ENCODE measurements at places on chromosomes 13 and 19.

DNA sequence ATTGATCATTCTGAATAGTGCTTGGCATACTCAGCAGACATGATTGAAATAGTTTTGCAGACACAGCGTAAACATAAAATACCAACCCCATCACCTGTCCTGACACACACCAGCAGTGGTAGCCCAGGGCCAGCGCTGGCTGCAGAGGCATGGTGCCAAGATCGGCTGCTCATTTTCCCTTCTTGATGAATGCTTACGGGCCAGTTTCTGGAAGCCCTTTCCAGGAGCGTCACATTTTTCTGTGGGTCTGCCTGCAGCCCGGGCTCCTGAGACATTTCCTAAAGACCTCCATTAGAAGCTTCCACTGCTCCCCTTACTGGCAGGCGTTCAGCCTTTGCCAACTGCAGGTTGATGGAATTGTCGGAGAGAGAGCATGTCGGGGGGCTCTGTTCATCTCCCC, 48.6 kb downstream of the CHST8 start:
- DNase-seq, result peak; percentile 17

DNA sequence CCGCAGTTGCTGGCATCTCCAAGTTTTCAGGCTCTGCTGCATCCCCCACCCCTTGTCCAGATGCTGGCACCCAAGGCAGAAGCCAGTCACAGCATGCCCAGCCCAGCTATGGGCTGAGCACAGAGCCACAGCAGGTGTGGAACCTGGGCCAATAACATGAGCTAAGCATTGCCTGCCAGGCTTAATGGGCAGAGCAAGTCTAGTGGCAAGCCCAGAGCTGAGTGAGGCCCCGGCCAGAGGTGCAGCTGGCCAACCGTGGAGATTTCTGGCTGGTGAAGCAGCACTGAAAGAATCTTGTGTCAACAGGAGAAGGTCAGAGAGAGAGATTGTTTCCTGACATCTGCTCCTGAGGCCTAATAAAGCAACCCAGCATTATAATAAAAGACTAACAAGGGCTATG, 111.0 kb downstream of the B3GLCT start:
- peak; percentile 91 for DNase-seq

DNA sequence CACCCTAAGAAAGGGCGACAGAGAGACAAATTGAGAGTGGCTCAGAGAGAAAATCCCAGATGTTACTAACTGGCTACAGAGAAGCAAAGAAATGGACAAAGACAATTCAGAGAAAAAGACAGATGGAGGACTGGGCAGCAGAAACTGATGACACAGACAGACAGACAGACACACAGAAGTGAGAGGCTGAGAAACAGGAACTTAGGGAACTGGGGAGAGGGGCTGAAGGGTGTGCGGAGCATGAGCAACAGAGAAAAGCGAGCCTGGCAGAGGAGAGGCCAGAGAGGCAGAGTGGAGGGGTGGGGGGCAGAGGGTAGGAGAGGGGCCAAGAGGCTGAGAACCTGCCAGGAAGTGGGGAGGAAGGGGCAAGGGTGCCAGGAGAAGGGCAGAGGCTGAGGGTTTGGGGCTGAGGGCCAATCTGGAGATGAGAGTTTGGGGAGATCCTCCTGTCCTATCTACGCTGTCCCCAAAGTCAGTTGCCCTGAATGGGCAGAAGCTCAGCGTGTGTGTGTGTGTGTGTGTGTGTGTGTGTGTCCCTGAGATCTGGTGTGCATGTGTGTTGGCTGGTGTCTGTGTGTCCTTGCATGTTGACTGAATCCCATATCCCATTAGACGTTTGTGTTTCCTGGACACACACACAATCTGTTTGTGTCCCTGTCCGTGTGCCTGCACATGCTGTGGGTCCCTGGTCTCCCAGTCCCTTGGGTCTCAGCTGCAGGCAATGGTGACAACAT, 5.6 kb upstream of the ERFL start:
- DNase-seq, result no peak

GRCh38 chr13:41682001-41682400, 224.7 kb downstream of the RGCC start:
- no peak for DNase-seq

- DNase-seq, result no peak
Measured at GRCh38 chr19:12117201-12117970, 22.8 kb downstream of the ZNF20 start.

All from DMS79 treated with DMSO at 0.1 percent for 48 hours (cell line).